Urinary bladder (tissue), 4 donors: ENCODE measurements at places on chromosomes 11 and 22. TPM values are rescaled to one million over a fixed set of nuclear protein-coding genes. Genes with fewer than 3 reads are reported as not detected.

- peak; percentile 47 for DNase-seq
Observed at GRCh38 chr11:71240865-71241691, 11.3 kb downstream of the SHANK2 start.

The SCN3B gene
- polyA plus RNA-seq, result 2.3 TPM

GRCh38 chr22:36544107-36544620 lies 15.2 kb upstream of the EIF3D start:
- no peak for DNase-seq

GRCh38 chr11:64285885-64286800 lies 495 bp downstream of the GPR137 start:
- DNase-seq, result no peak

DNA sequence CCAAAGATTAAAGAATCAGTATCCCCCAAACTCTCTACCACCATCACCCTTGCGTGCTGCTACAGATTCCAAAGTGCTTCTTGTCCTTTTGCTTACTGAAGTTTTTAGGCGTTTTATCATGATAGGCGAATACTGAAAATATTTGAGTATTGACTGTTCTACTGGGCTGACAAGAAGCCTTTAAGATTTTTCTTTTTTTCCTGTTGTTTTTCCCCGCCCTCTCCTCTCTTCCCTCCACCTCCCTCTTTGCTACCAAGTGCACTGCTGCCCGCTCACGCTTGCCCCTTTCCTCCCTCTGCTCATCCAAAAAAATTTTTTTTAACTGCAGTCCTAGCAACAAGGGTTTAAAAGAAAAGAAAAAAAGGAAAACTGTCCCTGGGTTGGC lies 679 bp downstream of the SPCS2 start:
- DNase-seq, result no peak

DNA sequence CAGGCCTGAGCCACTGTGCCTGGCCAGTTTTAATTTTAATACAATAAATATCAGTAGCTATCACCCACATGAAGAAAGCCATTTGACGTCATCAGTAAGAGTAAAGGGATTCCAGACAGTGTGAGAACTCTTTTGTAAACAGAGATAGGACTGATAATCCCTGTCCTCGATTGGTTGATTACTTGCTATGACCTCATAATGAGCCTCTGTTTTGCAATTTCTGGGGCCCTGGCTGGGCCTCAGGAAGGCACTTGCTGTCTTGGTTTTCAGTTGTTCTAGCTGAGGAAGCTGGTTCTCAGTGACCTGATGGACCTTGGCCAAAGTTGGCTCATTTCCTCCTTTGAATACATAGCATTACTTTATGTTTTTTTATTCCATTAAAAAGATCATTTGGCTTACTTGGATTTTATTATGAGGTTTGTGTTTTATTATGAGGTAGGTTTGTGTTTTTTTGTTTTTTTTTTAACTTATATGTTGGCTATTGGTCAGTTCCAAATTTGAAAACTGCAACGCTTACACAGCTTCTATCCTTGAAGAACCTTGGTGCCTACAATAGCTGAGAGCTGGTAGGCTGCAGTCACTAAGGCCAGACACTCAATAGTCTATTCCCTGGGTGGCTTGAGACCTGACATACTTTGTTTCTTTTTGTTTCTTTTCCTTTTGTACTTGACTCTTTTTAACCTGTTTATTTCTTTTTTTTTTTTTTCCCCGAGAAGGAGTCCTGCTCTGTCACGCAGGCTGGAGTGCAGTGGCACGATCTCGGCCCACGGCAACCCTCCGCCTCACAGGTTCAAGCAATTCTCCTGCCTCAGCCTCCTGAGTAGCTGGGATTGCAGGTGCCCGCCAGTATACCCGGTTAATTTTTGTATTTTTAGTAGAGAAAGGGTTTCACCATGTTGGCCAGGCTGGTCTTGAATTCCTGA lies 20.0 kb downstream of the MARK2 start:
- no peak for DNase-seq

The LYVE1 gene
- polyA plus RNA-seq, result 99.9 TPM

DNA sequence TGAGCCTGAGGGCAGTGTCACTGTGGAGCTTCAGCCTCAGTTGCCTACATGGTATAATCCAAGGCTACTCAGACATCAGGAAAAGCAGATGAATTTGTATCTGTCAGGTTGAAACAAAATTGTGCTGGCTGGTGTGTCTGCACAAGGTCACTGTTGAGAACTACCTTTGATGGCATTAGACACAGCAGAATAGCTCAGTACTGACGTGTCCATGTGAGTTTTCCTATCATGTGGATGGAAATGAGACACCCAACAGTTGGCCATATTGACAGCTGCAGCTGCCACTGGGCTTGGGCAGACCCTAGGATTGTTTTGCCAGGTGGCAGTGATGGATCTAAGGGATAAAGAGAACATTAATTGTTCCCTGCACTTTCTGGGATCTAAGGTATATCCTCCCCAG lies 15.8 kb downstream of the CCDC134 start:
- DNase-seq, result no peak

- no peak for DNase-seq
Observed at GRCh38 chr22:30221121-30221992, 25.2 kb downstream of the LIF start.

GRCh38 chr11:35651263-35651662 lies 11.3 kb upstream of the TRIM44 start:
- DNase-seq, result no peak

The DBX1 gene
- polyA plus RNA-seq, result not detected

DNA sequence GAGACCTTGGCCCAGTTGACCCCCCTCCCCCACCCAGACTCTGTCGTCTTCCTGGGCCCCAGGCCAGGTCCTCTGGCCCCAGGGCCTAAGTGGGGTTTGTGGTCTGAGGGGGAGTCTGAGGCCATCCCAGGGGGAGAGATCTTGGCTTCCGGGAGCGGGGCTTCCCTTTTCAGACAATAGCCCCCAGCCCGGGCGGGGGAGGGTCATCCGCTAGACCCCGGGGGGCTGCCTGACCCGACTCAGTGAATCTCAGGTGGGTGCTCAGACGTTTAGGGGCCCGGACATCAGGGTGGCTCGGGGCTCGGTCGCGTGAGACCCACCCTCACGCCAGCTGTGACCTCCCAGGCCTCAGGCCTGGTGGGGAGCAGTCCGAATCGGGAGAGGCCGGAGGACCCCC lies 609 bp downstream of the MAPK11 start:
- DNase-seq, result no peak
